Thyroid gland (tissue), 4 donors: ENCODE measurements at places on chromosomes 1 and 21. TPM values are rescaled to one million over a fixed set of nuclear protein-coding genes. Genes with fewer than 3 reads are reported as not detected.

Gene KRTAP12-2
- total RNA-seq: not detected

Gene SERINC2
- total RNA-seq: 28.9 TPM

Gene FCRL5
- 0.15 TPM for total RNA-seq

Gene ZNF496
- 54.6 TPM for total RNA-seq

Gene THEMIS2
- total RNA-seq: 20.1 TPM

Gene SLC44A5
- total RNA-seq: 1.6 TPM

Gene ELAPOR1
- 24.0 TPM for total RNA-seq

Gene PKNOX1
- total RNA-seq: 21.6 TPM

DNA sequence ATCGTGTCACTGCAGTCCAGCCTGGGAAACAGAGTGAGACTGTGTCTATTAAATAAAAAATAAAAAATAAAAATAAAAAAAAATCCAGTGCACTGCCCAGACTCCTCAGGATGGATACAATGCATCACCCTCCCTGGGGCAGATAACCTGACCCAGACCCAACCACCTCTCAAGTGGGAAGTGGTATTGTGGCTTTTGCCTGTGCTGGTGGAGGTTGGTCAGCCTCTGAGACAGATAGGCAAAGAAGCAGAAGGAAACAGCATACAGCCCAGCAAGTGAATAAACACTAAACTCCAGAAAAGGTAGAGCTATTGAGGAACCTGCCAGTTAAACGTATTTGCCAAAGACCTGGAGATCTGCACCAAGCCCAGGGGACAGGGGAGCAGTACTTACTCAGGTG lies 22.0 kb downstream of the HHIPL2 start:
- H3K4me3 ChIP-seq: no peak overlapping the region
- H3K27ac ChIP-seq: no peak overlapping the region
- DNase-seq: no peak
- H3K4me1 ChIP-seq: peaks cover 10% of the 10 kb centered on the region
- no peaks in the 10 kb centered on the region for H3K27me3 ChIP-seq

DNA sequence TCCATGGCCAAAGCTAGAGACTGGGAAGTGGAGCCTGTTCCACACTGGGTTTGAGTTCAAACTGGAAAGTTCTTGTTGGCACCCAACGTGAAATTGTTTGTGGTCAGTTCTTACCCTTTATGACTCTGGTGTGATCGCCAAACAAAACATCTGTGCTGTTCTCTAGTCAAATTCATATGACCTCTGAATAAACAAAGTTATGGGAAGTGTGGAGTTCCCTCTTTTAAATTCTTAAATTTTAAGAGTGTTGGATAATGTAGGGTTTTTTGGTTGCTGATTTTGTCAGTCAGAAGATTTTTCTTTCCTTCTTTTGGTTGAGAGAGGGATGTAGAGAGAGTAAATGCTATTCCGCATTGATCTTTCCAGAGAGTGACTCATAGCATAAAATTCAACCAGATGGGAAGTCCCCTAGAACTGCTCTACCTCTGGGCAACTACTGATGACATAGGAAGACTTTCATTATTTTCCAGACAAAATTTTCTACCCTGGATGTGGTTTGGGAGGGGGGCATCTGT lies 36.4 kb downstream of the CHML start:
- no peaks in the 10 kb centered on the region for H3K27me3 ChIP-seq
- H3K4me1 ChIP-seq: no peaks in the 10 kb centered on the region
- H3K4me3 ChIP-seq: no peak overlapping the region
- H3K27ac ChIP-seq: no peak overlapping the region
- DNase-seq: no peak

DNA sequence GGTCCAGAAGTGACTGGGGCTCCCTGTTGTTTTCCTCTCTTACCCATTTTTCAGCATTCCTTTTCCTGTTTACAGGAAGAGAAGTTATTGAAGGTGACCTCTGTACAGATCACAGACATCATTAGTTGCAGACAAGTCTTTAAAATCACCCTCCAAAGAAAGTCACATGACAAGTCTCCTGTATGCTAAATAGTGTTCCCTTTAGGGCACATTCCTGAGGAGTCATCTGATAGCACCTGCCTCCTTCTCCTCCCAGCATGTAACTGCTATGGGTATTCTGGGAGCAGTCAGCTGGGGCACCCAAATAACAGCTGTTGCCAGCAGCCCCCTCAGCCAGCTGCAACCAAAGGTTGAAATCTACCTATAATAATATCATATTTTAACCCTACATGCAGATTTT lies 200.6 kb downstream of the PTGER3 start:
- no peak for DNase-seq
- no peaks in the 10 kb centered on the region for H3K27me3 ChIP-seq
- H3K36me3 ChIP-seq: no peaks in the 10 kb centered on the region
- no peak overlapping the region for H3K4me3 ChIP-seq

- no peaks in the 10 kb centered on the region for H3K36me3 ChIP-seq
- H3K27ac ChIP-seq: no peak overlapping the region
- no peak overlapping the region for H3K4me3 ChIP-seq
- H3K27me3 ChIP-seq: no peaks in the 10 kb centered on the region
Observed at GRCh38 chr1:40341491-40342380, 24.6 kb upstream of the COL9A2 start.

GRCh38 chr1:55276671-55277376 lies 61.7 kb upstream of the USP24 start:
- no peaks in the 10 kb centered on the region for H3K27me3 ChIP-seq
- no peak overlapping the region for H3K27ac ChIP-seq
- DNase-seq: no peak

DNA sequence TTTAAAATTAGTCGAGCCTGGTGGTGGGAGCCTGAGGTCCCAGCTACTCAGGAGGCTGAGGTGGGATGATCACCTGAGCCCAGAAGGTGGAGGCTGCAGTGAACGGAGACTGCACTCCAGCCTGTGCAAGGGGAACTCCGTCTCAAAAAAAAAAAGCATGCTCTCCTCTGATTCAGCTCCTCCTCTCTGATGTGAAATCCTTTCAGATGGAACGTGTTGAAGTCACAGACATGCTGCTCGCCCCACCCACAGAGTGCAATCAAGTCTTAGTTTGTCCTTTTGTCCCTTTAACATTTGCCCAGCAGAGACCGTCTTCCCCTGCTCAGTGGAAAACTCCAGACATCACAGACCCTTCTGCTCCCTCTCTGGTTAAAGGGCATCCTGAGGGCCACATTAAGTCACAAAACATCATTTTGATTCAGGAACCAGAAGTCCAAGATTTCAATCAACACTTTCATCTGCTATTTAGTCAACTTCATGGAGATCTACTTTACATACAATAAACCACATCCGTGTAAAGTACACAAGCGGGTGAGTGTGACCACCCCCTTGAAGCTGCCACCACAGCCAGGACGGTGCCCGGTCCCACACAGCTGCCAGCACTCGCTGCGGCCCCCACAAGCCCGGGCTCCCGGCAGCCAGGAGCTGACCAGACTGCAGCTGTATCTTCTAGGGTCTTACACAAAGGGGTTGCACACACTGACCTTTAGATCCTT lies 18.9 kb upstream of the RNF223 start:
- H3K36me3 ChIP-seq: no peaks in the 10 kb centered on the region
- H3K4me1 ChIP-seq: no peaks in the 10 kb centered on the region
- no peak for DNase-seq
- H3K4me3 ChIP-seq: no peak overlapping the region

- H3K27me3 ChIP-seq: no peaks in the 10 kb centered on the region
- H3K4me1 ChIP-seq: peaks cover 11% of the 10 kb centered on the region
- H3K36me3 ChIP-seq: no peaks in the 10 kb centered on the region
- H3K27ac ChIP-seq: no peak overlapping the region
Observed at GRCh38 chr1:24210195-24210627, 23.1 kb upstream of the IFNLR1 start.
